Pancreas (tissue), 10 donors: ENCODE measurements at places on chromosomes 7 and 10.

- no peak for DNase-seq
Measured at GRCh38 chr7:79529881-79530235, 76.4 kb upstream of the MAGI2 start.

- DNase-seq, result no peak
Measured at GRCh38 chr10:29491918-29492317, 142.9 kb downstream of the SVIL start.

DNA sequence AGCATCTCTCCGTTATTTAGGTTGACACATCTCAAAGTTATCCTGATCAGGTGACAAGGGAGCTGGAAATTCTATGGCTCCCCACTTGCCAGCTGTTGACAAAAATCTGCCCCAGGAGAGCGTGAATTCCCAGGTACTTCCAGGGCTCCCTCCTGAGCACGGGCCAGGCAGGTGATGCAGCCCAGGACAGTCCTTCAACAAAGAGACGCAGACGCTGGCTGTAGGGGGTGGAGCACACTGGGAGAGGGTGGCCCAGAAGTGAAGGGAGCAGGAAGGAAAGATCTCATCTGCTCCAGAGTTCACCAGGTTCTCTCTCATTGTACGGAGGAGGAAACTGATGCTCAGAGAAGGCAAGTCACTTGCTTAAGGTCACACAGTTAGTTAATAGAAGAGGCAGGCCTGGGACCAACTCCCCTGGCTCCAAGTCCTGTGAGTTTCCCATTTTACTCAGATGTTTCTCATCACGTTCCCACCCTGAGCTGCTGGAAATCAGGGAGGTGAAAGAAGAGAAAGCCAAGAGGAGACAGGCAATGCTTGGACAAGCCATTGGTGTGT lies 41.0 kb upstream of the CHST3 start:
- DNase-seq, result no peak

DNA sequence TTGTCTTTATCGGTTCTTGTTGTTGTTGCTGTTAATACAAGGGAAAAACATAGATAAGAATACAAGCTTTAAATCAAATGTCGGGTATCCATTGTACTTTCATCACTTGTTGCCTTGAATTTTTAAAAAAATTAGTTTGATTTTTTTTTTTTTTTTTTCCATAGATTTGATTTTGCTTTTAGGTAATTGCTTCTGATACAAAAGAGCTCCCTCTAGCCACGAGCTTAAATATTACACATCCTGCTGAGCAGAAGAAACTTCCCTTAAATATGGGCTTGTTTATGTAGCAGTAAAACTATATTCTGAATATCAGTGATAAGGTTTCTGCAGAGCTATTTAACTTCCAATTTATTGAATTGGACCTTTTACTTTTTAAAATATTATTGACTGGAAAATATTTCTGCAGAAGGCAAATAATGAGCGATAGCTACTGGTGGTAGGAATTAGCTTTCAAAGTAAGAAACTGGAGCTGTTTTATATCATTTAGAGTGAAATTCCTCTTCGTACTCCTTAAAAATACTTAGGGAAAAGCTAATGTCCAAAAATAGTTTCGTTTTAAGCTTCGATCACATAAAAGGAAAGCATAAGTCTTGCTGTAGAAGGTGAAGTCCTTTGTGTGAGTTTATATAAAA lies 216.9 kb downstream of the POLR1F start:
- no peak for DNase-seq

DNA sequence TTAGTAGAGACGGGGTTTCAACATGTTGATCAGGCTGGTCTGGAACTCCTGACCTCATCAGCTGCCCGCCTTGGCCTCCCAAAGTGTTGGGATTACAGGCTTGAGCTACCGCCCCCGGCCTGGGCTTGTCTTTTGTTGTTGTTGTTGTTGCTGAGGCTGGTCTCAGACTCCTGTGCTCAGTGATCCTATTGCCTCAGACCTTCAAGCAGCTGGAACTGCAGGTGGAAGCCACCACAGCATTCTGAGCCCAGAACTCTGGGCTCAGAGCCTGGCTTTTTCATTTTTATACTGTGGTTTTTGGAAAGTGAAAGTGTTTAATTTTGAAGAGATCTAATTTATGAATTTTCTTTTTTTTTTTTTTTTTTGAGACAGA lies 16.2 kb upstream of the DNAJB6 start:
- no peak for DNase-seq

- peak; percentile 52 for DNase-seq
Measured at GRCh38 chr10:4981722-4982471, 18.7 kb downstream of the AKR1C1 start.

GRCh38 chr7:50531401-50531911 lies 33.7 kb downstream of the DDC start:
- peak; percentile 68 for DNase-seq

- peak; percentile 12 for DNase-seq
Measured at GRCh38 chr7:27155816-27156507, 513 bp downstream of the HOXA7 start.

GRCh38 chr7:99386584-99387238 lies 12.2 kb downstream of the ARPC1B start:
- no peak for DNase-seq

- DNase-seq, result no peak
Measured at GRCh38 chr7:101803203-101804087, 14.0 kb upstream of the CUX1 start.

DNA sequence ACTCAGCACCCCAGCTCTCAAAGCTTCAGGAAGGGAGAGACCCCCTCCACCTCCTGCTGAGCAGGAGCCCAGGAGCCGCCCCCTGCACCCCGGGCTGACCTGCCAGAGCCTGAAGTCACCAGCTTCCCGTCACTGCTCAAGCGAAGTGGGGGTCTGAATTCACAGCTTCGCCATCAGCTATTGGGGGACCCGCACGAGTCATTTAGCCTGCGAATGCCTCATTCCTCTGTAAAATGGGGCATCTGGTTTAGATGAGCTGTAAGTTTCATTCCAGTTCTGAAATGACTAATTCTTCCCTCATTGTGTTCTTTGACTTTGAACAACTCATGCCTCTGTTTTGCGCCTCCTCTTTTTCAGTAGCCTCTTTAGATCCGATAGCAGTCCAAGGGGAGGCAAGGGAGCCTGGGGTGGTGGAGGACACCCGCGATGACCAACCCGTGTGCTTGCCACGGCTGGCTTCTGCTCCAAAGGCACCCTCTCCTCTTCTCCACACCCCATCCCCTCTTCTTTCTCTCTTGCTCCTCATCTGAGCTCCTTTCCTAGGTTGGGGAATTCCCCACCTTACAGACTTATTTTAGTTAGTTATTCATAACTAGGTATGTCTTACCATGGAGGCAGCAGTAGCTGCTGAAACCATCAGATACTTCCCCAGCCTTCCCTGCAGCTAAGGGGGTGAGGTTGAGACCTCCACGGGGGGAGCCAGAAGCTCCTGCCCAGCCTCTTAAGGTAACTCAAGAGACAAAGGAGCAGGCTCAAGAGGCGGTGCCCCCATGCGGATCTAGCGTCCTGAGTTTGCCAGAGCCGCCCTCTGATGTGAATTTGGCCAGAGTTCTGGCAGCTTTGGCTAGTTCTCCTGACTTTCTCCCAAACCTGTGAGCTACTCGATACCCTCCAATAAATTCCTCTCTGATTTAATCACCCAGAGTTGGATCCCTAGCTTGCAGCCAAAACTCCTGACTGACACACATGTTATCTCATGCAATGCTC lies 47.7 kb downstream of the RBM17 start:
- DNase-seq, result no peak

GRCh38 chr10:59628456-59628855 lies 81.2 kb downstream of the SLC16A9 start:
- no peak for DNase-seq

- no peak for DNase-seq
Measured at GRCh38 chr10:114525368-114525949, 121.2 kb upstream of the AFAP1L2 start.

DNA sequence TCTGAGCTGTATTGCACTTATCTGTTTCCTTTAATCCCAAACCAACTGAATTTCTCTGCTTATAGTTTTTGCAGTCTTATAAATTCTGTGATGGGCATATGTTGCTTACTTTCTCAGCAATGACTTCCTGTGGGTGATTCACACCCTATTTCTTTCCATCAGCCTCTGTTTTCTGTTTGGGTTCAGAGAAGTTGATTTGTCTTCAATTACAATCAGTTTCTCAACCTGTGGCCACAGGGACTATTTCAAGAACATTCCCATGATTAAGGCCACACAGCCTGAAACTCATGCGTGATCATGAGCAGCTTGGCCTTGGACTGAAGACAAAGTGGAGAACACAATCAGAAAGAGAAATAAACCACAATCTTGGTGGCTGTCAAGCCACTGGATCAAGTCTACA lies 1174.6 kb upstream of the C7orf33 start:
- no peak for DNase-seq

GRCh38 chr7:80637911-80638765 lies at the start of gene CD36:
CD36 (plus strand) TSS chr7:80638642; CDS start chr7:80646741, 8,099 bp downstream.
- no peak for DNase-seq

DNA sequence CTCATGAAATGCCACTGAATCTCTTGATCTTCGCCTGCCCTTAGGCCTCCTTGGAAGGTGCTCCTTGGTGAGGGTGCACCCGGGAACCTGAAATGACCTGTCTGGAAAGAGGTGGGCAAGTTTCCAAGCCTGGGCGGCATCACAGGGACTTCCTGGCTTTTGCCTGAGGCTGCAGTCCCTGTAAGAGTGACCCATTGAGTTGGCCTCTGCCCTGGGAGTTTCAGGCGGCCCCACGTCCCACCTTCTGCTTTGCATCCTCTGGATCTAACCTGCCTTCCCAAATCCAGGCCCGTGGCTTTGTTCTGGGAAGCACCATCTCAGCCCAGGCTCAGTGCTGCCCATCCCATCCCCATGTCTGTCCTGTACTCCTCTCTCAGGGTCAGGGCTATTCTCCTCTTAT lies 356.4 kb downstream of the RPS24 start:
- no peak for DNase-seq

DNA sequence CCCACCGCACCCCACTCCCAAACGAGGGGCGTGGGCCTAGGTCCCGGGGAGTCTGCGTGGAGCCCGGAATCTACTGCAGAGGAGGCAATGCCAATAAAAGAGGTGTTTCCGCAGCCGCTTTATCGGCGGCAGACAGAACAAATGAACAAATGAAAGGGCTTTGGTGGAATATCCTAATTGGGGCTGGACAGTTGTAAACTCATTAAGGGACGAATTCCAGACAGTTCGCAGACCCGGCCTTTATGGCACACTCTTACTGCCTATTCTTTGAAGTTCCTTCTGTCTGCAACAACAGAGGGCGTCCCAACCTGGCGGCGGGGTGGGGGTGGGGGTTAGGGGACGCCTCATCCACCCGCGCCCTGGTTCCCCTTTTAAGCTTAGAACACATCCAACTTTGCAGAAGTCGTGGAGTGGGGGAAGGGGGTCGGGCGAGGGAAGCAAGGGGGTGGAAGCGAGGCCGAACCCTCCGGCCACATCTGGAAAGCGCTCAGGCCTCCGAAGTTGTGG lies 4.1 kb downstream of the HOXA9 start:
- no peak for DNase-seq

DNA sequence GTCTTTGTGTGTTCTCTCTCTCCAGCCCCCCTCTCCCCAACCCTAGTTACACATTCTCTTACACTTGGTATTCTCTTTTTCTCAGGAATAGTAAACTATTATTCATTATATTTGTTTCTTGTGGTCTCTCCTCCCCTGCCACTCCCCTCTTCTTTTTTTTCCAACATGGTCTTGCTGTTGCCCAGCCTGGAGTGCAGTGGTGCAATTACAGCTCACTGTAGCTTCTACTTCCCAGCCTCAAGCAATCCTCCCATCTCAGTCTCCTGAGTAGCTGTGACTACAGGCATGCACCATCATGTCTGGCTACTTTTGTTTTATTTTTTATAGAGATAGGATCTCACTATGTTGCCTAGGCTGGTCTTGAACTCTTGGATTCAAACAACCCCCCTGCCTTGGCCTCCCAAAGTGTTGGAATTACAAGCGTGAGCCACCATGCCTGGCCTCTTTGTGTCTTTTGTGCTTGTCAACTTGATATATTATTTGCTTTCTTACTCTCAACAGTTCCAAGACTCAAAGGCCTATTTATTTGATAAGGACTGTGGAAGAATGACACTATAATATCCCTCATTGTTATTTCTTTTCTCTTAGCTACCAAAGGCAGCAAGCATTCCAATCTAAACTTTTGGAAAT lies 66.9 kb downstream of the MLLT10 start:
- DNase-seq, result no peak

GRCh38 chr10:31645786-31646185 lies 282.8 kb downstream of the ARHGAP12 start:
- DNase-seq, result no peak

DNA sequence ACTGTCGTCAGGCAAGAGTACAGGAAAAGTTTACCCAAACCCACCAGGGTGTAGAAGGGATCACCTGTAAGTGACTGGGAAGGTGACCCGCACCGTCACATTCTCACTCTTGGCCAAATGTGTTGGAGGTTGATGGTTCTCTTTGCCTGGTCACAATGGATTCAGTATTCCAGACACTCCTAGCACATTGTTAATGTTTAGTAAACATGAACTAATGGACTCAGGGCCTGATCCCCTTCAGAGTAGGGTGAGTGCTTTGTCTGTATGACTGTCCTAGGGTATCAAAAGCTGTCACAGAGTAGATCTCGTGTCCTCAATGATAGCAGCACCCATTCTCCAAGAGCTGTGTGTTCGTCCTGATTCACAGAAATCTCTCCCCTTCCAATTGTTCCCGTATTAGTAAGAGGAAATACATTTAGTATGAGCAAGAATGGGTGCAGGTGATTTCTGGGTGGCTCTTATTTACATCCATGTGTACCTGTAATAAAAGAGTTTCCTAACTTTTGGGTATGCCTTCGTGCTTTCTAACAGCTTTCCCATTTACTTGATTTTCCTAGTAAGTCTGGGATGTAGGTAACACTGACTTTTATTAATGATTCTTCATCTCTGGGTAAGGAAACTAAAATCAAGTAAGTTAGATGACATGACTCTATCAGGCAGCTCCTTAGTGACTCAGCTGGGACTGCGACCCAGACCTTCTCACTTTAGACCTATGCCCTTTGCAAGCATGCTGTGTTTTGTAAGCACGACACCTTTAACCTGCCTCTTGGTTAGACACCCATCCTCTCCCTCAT lies 4.7 kb downstream of the EEPD1 start:
- no peak for DNase-seq

DNA sequence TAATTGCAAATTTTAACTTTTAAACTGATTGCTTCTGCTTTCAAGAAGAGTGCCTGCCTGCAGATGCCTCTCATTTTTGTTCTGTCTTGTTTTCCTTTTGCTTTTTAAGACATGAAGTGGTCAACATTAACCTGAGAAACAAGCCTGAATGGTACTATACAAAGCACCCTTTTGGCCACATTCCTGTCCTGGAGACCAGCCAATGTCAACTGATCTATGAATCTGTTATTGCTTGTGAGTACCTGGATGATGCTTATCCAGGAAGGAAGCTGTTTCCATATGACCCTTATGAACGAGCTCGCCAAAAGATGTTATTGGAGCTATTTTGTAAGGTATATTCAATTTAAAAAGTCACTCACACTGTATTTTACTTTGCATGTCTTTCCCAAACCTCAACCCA lies 8.8 kb downstream of the GSTO2 start:
- DNase-seq, result no peak

- DNase-seq, result no peak
Measured at GRCh38 chr7:18508443-18509427, 13.2 kb downstream of the HDAC9 start.
